ENCODE measurements at places on chromosomes 2 and 18.

- peak; percentile 66 for DNase-seq
Observed at GRCh38 chr2:85409845-85410583, at the start of gene CAPG. Gene CAPG, minus strand, starts transcription at chr2:85410366. Its CDS starts 8,221 bp downstream, at chr2:85402145.

DNA sequence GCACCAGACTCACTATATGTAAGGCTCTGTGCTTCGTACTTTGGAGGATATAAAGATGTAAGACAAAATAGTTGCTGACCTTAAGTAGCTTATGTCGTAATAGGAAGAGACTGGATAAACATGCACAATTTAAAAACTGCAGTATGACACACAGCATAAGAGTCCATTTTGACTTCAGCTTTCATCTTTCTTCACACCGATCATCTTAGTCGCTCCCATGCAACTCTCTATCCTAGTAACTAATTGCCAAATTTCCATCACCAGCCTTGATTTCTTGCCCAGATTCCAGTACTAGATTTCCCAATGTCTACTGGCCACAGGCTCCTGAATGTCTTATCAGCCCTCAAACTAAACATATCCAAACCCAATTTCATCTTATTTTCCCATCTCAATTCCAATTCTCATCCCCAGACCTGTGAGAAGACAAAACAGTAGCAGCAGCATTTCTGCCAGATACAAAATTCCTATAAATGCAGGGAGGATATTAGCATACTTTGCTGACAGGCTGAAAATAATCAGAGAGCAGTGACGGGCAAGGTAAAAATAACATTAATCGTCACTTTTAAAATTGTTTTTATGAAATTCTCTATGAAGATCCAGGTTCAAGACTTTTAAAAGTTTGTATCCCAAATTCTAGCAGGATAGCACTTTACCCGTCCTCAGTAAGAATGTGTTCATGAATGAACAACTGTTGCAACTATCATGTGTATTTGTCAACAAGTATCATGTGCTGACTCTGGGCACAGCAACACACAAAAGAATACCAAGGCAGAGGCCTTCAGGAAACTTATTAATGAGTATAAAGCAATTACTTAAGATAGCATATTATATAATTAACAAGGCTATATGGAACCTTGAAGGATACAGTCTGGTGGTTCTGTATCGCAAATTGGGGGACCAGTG is 42.2 kb downstream of the KIDINS220 start:
- no peak for DNase-seq

DNA sequence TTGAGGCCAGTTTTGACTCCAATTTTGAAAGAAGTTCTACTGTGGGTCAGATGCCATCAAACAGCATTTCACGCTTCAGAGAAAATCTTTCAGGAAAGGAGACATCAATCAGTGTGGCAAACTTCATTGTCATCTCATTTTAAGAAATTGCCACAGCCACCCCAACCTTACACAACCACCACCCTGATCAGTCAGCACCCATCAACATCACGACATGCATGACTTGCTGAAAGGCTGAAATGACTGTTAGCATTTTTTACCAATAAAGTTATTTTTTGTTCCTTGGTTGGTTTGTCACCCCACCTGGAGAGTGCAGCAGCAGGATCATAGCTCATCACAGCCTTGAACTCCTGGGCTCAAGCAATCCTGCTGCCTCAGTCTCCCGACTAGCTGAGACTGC is 10.4 kb downstream of the DNAJC10 start:
- DNase-seq, result no peak

DNA sequence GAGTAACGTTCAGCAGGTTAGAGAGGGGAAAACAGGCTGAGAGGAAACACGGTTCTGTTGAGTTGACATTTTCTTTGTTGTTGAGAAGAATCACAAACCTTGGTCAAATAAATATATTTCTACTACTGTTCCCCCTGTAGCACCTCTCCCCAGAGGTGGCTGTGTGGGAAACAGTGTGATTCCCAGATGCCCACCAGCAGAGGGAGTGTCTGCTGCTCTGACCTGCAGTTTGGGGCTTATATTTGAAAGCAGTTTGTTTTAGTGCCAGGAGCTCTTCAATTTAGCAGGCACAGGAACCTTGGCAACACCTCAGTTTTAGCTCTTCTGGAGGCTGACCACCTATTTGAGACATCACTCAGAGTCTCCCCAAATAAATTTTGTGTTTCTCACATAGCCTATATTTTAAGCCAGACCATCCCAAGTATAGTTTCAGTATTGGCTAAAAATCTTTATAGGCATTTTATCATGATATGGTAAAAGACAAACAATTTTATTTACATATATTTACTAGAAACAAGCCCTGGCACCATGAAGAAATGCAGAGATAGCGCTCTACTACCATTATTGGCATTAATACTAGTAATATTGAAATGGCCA is 75.7 kb downstream of the PIK3C3 start:
- DNase-seq, result no peak

DNA sequence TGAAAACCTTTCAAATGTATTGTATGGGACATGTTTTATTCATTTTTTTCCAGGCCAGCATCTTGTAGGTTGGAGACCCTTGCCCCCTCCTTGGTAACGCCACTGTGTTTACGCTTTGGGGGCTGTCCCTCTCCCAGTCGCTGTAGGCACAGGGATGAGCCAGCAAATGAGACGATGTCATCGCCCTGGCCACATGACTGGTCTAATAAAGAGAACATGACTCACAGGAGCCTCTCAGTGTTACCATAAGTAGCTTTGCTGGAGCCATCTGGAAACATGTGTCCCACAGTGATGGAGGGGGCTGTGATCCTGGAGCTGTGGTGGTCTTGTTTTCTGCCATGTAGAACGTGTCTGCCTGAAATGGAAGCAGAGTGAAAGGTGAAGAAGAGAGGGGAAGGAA is 78.9 kb downstream of the CD8B2 start:
- no peak for DNase-seq

GRCh38 chr18:22185273-22185672 is 15.9 kb downstream of the GATA6 start:
- DNase-seq, result peak; percentile 86

- no peak for DNase-seq
Observed at GRCh38 chr2:16525265-16525887, 140.3 kb downstream of the CYRIA start.

DNA sequence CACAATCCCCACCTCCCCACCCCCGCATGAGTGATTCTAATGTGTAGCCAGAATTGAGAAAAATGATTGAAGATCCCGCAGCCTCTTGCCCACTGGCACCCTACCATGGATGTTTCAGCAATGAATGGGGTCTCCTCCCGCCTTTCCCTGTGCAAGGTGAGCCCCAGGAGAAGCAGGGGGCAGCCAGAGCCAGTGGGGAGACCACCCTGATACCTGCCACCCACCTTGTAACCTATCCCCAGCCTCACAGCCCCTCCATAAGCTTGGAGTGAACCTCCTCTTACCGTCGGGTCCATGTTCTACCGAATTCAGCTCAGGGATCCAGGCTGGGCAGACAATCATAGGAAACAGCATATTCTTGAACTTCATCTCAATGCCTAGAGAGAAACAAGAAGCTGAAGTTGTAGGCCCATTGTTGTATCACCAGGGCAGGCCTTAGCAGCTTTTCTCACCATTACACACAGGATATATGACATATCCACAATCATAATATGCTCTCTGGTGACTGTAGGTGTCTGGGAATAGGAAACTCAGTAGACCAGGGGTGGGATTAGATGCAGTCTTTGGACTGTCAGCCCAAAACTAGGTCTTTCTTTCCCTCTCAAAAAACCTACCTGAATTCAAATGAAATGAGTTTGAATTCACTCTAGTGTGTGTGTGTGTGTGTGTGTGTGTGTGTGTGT is 30.9 kb downstream of the XDH start:
- DNase-seq, result no peak

GRCh38 chr2:68103709-68104055 is 40.9 kb upstream of the C1D start:
- DNase-seq, result no peak

- DNase-seq, result no peak
Observed at GRCh38 chr2:99101697-99102096, 39.8 kb upstream of the C2orf15 start.

DNA sequence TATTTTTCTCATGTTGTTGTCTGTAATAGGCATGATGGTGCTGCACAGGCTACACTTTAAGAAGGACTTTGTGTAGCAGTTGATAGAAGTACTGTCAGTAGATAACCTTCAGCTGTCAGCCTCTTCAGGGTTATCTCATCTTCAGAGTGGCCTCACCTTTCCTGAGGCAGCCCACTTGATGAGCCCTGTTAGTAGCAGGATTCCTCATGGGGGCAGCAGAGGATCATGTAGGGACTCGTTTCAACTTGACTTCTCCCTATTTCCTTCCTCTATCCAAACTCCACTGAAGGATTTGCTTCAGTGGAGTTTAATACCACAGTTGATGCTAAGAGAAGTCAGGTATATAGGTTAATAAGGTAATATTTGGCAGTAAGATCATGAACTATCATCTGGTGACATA is 530.3 kb upstream of the FSIP2 start:
- no peak for DNase-seq

DNA sequence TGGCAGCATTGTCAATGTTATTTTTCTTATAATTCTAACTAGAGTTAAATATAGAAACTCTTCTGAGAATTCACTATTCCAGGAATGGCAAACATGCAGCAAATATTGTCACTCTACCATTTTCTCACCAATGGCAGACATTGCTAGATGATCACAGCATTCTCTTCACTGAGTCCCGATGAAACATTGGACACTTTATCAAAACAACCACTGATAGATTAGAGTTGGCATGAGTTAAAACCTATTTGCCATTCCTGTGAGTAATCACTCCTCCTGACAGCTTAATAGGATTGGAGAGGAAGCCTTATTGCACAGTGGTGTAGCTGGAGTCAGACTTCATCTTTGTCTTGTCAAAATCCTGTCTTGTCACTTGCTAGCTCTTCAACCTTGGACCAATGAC is 163.9 kb upstream of the THUMPD2 start:
- no peak for DNase-seq

GRCh38 chr2:12433626-12433990 is 283.1 kb upstream of the TRIB2 start:
- no peak for DNase-seq

DNA sequence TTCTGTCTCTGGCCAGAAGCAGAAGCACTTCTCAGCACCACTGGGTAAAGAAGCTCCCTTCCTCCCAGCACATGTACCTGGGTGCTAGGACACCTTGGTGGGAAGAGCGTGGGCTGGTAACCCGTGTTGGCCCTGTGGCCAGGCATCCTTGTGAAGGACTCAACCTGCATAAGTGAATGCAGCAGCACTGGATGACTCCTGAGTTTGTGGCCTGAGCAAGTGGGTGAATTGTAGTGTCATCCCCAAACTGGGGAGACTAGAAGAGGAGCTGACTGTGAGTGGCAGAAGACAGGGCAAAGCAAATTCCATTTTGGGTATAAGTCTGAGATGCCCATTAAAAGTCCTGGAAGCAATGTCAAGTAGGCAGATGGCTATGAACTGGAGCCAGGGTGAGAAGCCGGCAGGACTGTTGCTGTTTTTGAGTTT is 63.4 kb downstream of the STAT1 start:
- DNase-seq, result no peak

- no peak for DNase-seq
Observed at GRCh38 chr18:34576622-34577021, 133.5 kb upstream of the DTNA start.

GRCh38 chr2:234363011-234363487 is 133.8 kb downstream of the ARL4C start:
- DNase-seq, result no peak

DNA sequence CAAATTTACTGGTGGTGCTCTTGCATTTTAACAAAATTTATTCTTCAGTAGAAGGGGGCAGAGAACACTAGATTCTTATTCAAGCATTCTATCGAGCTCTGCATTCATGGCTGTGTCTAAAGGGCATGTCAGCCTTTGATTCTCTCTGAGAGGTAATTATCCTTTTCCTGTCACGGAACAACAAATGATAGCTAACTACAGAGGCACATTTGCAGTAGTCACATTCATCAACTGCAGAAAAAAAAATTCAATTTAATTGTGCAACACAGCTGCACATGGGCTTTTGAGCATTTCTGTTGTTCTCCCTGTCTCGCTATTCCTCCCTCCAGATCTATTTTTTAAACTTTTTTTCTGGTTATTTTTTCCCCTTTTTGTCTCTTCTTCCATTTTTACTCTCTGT is 13.0 kb upstream of the DLX1 start:
- DNase-seq, result no peak

DNA sequence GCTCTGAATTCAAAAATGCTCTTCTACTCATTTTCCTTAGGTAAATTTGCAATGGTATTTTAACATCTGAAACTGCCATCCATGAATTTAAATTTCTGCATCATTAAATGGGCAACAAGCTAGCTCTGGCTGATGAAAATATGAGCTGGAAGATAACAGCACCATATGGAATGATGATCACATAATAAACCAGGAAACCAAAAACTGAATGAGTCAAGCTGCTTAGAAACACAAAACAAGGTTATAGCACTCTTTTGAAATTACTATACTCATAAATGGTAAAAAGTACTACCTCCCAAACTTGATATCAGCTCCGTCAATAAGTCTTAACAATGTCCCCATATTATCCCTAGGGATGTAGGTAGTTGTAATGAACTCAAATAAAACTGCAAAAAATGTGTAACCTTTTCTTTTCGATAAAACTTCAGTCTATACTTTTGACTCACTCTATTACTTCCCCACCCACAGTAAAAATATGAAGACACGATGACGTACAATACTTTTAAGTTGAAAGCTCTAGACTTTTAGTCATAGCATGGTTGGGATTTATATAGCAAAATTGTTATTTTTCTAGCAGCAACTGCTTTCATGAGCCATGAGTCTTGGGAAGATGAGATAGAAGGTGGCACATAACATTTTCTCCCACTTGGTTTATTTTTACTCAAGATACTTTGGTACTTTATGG is 396.7 kb downstream of the CDH2 start:
- no peak for DNase-seq

- DNase-seq, result peak; percentile 34
Observed at GRCh38 chr2:98569197-98569793, 39.0 kb downstream of the COA5 start.

DNA sequence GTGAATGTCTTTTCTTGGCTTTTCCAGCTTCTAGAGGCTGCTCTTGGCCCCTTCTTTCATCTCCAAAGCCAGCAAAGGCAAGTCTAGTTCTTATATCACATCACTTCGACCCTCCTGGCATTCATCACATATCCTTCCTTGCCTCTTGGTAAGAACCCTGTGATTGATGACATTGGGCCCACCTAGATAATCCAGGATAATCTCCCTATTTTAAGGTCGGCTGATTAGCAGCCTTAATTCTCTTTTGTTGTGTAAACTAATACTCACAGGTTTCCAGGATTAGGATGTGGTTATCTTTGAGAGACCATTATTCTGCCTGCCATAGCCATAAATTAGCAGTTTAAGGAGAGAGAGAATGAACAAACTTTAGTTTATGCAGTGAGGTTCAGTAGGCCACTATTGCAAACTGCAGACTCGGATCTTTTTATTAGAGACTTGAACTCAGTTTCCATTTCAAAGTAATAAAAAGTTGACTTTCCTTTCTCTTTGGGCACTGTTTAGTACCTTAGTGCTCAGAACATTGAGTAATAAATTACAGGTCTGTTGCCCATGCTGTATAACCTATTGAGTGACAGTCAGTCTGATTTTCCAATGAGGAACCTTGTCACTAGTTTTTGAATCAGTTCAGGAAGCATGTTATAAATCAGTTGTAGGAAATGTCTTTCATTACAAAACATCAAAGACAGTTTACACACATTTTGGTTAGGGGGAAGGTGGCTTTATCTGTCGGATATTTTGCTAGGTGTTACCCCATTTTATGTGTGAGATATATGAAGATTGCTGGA is 4.5 kb downstream of the NDUFV2 start:
- no peak for DNase-seq

GRCh38 chr2:96760986-96761832 is 507 bp downstream of the CNNM4 start:
- peak; percentile 29 for DNase-seq

- peak; percentile 79 for DNase-seq
Observed at GRCh38 chr2:9990736-9991135, 39.2 kb downstream of the GRHL1 start.

Measured in tibial artery (tissue), 4 donors.